ENCODE measurements at places on chromosomes 2 and 18. TPM values are rescaled to one million over a fixed set of nuclear protein-coding genes. Genes with fewer than 3 reads are reported as not detected.

The AFF3 gene
- total RNA-seq, result 0.49 TPM

The CPO gene
- total RNA-seq, result not detected

The IRS1 gene
- 0.05 TPM for total RNA-seq

The ABCG5 gene
- not detected for total RNA-seq

The LCT gene
- not detected for total RNA-seq

Measured in mammary microvascular endothelial cell (primary cell).